ENCODE measurements at places on chromosomes 5 and 9.

DNA sequence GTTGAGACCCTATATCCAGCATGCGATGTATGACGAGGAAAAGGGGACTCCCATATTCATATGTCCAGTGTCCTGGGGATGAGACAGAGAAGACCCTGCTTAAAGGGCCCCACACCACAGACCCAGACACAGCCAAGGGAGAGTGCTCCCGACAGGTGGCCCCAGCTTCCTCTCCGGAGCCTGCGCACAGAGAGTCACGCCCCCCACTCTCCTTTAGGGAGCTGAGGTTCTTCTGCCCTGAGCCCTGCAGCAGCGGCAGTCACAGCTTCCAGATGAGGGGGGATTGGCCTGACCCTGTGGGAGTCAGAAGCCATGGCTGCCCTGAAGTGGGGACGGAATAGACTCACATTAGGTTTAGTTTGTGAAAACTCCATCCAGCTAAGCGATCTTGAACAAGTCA lies 17.1 kb downstream of the BTNL3 start:
- DNase-seq, result no peak

DNA sequence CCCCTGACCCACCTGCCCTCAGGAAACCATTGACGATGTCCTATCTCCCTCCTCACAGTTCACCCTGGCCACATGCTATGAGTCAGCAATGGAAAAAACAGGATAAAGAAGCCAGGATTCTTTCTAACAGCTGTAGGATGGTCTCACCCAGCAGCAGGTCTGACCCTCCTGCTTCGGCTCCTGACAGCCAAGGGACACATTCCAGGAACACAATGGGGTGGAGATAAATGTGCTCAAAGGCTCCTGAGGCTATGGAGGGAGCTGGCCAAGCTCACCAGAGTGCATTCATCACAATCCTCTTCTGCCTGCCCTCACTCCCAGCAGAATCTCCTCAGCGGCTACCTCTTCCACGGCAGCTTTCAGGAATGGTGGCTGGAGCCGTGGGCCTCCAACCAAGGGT lies 170.3 kb downstream of the PJA2 start:
- no peak for DNase-seq

- no peak for DNase-seq
Observed at GRCh38 chr5:75389430-75389829, 52.4 kb downstream of the HMGCR start.

GRCh38 chr5:14063691-14064090 lies 79.5 kb upstream of the TRIO start:
- no peak for DNase-seq

DNA sequence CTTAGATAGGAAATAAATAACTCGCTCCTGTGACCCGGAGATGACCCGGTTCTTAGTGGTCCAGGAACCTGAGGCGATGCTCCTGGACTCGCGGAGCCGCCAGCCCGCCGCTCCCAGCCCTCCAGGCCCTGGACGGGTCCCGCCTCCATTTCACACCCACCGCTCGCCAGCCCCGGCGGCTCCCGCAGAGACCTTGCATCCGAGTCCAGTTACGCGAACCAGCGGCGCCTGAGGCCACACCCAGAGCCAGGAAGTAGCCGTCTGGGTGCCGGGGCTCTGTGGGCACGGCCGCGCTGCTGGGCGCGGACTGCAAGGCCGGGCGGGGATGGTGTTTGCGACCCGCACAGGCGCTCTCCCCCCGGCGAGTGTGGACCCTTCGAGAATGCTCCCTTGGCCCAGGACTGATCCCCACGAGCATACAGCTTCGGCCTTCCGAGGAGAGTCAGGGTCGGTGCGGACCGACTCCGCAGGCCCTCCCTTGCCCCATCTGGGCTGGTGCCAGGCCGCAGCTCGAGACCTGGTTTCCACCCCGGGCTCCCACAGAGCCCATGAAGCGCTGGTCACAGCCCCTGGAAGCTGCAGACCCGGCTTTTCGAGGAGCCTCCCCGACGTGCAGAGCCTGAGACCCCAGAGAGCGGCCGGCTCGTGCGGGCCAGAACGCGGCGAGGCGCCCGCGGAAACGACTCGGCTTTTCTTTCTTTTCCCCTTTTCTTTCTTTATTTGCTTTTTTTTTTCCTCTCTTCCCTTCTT lies 5.2 kb upstream of the BARX1 start:
- DNase-seq, result no peak

GRCh38 chr9:133099726-133100505 lies 21.1 kb downstream of the RALGDS start:
- DNase-seq, result no peak

DNA sequence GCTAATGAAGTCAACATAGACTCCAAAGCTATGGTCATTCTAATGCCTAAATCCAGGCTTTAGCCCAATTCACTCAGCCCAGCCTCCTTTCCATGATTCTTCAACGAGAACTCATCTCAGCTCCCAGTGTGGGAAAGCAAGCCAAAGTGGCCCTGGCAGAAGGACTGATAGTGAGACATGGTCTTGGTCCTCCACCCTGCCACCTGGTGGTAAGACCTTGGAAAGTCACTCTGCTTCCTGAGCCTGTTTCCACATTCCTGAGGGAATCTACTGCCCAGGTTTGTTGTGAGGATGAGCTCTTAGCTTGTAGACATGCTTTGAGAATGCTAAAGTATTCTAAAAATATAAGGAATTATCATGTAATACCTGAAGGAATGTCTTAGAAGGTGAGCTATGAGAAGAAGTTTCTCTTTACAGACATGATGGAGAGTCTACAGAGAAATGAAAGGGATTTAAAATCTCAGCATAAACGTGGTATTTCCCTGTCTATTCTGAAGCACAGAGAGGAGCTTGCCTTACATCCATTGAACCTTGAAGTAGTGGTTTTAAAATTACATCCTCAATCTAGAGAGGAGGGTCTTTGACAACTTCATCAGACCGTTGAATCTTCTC lies 173.5 kb downstream of the TRIM32 start:
- DNase-seq, result peak; percentile 60

DNA sequence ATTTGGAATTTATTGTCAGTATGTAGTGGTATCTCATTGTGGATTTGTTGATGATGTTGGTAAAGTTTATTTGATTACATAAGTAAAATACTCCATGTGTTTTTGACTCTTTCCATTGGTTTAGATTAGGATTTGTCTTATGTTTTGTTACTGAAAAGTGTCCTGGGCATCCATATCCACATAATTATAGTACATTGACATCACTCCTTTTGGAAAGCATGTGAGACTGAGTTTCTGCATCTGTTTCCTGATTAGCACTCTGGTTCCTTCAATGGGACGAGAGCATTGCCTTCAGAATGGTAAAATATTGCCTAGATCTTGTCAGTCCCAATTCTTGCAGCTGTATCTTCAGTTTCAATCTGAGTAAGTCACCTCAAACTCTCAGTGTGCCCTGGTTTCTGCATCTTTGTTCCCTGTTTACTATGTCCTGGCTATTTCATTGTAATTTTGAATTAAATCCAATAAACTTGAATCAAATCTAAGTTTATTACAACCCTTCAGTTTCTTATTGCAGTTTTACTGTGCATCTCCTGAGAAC lies 128.1 kb downstream of the FBXO38 start:
- DNase-seq, result peak; percentile 18

DNA sequence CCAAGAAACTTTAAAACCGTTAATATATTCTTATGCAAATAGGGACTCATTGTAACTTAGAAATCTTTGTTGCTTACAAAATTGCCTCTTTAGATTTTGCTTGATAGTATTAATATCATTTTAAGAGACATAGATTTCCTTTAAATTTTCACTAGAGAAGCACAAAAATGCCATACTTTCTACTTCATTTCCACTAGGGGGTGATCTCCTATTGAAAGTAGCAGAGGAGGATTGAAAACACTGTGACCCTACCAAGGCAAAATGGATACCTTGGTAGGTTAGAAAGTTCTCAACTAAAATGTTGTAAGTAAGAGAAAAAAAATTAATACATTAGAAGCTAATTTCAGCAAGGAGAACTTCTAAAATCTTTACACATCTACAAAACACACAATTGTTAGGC lies 204.9 kb downstream of the CHSY3 start:
- peak; percentile 20 for DNase-seq

All from globus pallidus (tissue), 1 donor.